Fibroblast of skin of left biceps (primary cell): ENCODE measurements at places on chromosomes 16 and 17.

DNA sequence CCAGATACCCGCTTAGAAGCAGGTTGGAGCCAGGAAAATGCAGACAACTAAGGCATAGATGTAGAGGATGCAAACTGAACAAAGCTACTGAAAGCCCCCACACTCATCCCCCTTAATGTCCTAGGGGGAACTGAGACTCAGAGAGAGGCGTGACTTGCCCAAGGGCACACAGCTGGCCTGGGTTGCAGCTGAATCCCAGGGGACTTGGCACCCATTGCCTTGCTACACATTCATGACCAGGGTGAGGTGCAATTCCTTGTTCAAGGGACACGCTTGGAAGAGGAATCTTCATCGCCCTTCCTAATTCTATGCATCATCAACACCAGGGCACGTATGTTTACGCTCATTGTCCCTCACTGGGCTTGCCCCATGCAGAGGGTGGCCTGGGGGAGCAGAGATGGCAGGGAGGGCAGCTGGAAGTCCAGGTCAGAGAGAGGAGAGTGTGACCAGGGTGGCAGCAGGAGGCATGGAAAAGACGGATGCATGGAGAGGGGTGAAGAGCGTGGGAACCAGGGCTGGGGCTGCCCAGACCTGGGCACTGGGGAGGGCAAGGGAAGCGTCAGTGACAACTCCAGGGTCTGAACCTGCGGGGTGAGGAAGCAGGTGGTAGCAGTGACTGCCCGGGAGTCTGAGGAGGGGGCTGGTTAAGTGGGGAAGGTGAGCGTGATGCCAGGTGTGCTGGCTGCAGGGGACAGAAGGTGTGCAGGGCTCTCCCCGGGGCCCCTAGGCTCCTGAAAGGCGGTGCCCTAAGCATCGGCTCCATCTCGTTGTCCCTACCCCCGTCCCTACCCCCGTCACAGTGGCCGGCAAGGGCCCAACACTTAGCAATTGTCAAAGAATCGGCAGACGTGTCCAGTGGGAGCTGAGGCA, 267.1 kb upstream of the TNRC6C start:
- DNase-seq, result no peak

DNA sequence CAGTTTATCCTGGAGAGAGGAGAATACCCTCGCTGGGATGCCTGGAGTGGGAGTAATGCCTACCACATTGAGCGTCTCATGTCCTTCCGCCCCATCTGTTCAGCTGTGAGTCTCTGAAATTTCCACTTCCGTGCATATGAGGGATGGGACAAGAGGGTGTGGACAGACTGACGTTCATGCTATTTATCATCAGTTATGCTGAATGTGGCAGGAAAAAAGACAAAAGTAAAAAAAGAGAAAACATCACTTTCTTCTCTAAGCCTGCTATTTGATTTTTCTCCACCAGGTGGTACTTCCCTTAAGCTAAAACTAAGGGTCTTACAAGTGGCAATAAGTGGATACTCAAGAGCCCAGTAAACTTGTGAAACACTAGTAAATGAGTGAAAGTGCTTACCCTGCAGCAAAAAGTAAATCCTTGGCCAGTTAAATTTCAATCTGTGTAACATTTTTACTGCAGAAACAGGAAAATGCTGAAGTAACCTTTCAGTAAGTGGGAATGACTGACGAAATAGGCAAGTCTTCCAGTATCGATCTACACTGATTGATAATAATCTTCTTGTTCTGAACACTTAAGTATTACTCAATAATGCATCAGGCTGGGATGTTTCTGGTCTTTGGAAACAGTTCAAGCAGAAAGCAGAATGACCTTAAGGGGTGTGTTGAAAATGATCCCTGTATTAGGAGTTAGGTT, 5.6 kb downstream of the CRYBA1 start:
- DNase-seq, result no peak

DNA sequence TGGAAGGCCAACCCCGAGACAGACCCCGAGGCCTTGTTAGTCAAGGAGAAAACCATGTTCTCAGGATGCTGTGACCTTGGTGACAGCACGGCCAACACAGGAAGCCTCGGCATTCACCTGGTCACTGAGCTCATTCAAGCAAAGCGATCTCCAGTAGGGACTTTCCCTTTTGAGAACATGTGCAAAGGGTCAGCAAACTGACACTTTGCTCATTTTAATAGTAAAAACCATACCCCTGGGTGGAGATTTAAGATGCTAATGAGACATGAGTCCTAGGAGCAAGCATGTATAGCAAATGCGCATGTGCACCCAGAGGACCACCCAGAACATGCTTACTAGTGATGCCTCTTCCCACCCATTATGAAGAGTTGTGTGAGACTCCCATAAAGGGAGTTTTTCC, 5.7 kb upstream of the SULT1A2 start:
- DNase-seq, result no peak

DNA sequence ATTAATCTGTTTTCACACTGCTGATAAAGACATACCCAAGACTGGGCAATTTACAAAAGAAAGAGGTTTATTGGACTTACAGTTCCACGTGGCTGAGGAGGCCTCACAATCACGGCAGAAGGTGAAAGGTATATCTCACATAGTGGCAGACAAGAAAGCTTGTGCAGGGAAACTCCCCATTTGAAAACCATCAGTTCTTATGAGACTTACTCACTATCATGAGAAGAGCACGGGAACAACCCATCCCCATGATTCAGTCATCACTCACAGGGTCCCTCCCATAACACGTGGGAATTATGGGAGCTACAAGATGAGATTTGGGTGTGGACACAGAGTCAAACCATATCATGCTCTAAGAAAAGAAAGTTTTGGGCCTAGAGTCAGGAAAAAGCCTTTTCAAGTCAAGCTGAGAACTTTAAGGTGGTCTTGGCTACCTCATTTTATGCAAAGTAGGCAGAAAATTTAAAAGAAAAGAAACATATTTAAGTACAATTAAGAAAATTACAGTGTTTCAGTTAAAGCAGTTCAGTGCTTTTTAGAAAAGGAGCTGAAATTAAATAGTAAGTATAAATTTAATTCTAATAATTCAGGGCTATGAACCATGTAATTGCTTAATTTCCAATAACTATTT, 24.9 kb upstream of the CRYM start:
- no peak for DNase-seq

- no peak for DNase-seq
Measured at GRCh38 chr17:17500999-17501605, 4.9 kb upstream of the RASD1 start.

GRCh38 chr17:77312786-77313599, 172.2 kb downstream of the SEC14L1 start:
- DNase-seq, result no peak

DNA sequence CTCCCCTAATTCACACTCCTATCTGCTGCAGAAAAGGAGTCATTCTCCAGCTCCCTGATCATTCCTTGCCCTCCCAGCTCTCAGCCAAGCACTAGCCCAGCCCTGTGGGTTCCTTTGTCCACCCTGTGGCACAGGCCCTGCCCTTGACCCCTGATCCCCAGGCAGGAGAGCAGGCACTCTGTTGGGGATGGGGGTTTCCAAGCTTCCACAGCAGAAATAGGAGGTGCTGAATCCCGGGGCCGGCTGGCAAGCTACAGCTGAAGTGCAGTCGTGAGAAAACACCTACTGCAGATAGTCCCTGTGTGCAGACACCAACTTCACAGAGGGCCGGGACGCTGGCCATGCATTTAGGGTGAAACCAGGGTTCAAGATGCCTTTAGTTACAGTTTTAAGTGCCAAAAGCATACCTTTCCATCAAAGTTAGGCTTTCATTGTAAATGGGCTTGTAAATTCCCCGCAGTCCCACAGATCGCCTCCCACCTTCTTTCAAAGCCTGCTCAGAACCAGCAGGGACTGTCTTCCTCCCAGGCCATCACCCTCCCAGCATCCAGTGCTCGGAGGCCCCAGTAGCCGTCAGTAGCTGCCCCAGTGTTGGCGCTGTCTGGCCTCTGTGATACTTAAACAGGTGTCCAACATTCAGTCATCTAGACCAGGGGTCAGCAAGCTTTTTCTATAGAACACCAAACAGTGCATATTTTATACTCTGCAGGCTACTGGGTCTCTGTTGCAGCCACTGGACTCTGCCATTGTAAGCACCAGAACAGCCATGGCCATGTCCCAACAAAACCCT, 10.6 kb downstream of the CPSF4L start:
- no peak for DNase-seq

- DNase-seq, result peak; percentile 56
Measured at GRCh38 chr17:29162909-29163341, 17.3 kb downstream of the MYO18A start.

DNA sequence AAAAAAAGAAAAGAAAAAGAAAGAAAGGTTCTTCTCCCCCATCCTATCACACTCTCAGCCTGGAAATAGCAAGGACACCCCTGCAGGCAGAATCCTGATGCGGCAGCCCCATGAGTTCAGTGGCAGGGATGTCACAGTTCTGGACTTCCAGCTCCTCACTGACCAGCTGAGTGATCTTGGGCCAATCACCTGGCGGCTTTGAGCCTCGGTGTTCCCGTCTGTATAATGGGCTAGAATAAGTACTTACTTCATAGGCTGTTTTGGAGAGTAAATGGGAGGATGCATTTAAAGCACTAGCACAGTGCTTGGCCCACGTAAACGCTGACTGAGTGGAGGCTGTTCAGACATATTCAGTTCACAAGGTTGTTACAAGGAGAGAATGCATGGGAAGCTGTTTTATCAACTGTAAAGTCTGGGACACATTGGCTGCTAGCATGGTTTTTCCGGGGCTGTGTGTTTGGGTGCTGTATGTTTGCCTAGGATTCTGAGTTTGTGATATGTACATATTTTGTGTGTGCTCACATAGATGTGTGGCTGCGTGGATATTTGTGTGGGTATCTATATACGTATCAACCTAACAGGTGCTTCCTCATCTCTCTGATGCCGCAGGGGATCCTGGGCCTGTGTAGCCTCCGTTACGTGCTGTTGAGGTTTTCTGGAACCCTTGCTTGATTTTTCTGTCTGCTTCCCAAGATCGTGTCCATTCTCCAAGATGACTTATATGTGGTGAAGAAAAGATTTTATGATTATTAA, 3.4 kb downstream of the BHLHA9 start:
- no peak for DNase-seq

DNA sequence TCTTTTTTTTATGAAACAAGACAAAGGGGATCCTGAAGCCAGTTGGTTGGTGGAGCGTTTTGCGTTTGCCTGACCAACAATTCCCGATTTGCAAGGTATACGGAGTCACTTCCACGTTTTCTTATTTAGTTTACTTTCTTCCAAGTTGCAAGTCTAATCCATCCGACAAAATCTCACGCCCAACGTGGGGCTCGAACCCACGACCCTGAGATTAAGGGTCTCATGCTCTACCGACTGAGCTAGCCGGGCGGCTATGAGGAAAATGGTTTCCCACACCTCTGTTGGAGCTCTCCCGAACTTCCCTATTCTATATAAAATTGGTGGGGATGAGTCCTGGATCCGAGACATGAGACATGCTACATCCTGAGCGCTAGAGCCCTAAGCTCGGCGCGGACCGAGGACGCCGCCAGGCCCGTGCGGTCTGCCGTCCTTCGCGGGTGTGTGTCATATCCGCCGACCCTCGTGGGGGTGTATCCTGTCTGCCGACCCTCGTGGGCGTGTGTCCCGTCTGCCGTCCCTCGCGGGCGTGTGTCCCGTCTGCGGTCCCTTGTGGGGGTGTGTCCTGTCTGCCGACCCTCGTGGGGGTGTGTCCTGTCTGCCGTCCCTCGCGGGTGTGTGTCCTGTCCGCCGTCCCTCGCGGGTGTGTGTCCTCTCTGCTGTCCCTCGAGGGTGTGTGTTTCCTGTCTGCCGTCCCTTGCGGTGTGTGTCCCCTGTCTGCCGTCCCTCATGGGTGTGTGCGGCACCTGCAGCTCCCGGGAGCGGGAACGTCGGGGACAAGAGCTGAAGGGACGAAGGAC, 22.6 kb downstream of the ZNF213 start:
- peak; percentile 91 for DNase-seq

GRCh38 chr17:57369509-57369945, 113.2 kb downstream of the MSI2 start:
- no peak for DNase-seq

GRCh38 chr16:49050607-49051006, 231.0 kb downstream of the CBLN1 start:
- no peak for DNase-seq

- no peak for DNase-seq
Measured at GRCh38 chr16:81545470-81546250, 101.1 kb downstream of the CMIP start.

DNA sequence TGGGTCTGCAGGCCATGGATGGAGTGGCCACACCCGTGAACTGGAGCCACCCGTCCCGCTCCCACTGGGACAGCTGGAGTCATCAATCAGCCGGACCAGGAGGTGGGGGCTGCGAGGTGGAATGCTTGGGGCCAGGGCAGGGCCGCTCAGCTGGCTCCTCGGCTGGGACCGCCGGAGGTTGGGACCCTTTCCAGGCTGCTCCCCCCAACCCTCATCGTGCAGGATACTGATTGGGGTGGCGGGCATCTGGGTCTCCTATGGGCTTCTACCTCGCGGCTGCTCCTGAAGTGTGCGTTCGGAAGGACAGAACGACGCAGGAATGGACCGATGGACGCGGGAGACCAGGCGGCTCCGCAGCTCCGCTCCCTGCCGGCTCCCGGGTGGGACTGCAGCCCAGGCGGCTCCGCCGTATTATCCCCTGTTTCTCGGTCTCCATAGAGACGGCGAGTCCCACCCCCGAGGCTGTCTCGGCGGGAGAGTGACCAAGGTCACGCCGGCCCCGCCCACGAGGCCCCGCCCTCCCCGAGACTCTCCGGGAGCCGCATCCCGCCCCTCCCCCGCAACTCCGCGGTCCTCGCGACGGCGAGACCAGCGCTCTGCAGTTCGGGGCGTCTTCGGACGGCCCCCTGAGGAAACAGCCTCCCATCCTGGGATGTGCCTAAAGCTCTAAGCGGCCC, at the start of gene TPPP3:
TSS of gene TPPP3 (minus strand) at position 388 of the 677 bp plus-strand sequence. CDS start 2,387 bp downstream, outside the sequence.
- DNase-seq, result no peak

GRCh38 chr16:86823888-86824671, 245.7 kb downstream of the FOXL1 start:
- DNase-seq, result no peak

- DNase-seq, result no peak
Measured at GRCh38 chr17:78562734-78563133, 14.5 kb downstream of the DNAH17 start.

GRCh38 chr17:37567538-37567937, 41.7 kb downstream of the SYNRG start:
- no peak for DNase-seq

DNA sequence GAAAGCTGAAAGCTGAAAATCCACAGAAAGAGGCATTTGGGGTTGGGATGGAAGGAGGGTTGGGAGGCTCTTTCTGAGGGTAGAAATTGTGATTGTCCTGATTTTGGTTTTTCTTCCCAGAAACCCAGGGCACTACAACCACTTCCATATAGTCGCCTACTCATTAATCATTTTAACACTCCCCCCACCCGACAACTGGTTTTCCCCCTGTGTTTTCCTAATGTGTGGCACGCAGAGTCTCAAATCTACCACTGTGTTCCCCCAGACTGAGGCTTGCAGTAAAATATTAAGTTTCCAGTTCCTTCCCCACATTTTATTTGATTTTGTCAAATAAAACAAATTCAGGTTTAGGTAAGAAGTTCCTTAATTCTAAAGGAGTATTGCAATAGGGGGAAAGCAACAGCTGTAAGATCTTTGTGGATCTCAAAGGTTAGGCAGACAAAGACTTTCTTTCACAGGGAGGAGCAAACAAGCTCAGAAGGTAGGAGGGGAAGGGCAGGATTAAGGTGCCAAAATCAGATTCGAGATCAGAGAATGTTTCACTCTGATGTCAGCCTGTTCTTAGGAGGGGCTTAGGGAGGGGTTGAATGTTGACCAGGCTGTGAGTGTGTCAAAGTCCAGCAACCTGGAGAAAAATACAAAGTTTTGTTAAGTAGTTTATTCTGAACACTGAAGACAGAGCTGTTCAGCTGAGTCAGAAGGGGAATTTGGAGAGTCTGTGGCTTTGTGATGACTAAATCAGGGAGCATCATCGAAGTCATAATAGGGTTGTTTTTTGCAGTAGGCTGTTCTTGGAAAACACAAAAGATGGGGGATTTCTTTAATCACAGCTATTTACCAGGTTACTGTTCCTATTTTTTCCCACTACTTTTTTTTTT, 3.6 kb downstream of the ZNF267 start:
- peak; percentile 49 for DNase-seq
